Cortex of kidney (tissue), 1 donor: ENCODE measurements at places on chromosomes 16 and 17.

GRCh38 chr17:61149862-61150362 lies 249.7 kb upstream of the TBX2 start:
- DNase-seq: no peak

GRCh38 chr16:57462209-57462977 lies at the start of gene POLR2C:
Gene POLR2C (plus strand): TSS chr16:57462679. CDS start chr16:57462725, 46 bp downstream.
- no peak for DNase-seq

DNA sequence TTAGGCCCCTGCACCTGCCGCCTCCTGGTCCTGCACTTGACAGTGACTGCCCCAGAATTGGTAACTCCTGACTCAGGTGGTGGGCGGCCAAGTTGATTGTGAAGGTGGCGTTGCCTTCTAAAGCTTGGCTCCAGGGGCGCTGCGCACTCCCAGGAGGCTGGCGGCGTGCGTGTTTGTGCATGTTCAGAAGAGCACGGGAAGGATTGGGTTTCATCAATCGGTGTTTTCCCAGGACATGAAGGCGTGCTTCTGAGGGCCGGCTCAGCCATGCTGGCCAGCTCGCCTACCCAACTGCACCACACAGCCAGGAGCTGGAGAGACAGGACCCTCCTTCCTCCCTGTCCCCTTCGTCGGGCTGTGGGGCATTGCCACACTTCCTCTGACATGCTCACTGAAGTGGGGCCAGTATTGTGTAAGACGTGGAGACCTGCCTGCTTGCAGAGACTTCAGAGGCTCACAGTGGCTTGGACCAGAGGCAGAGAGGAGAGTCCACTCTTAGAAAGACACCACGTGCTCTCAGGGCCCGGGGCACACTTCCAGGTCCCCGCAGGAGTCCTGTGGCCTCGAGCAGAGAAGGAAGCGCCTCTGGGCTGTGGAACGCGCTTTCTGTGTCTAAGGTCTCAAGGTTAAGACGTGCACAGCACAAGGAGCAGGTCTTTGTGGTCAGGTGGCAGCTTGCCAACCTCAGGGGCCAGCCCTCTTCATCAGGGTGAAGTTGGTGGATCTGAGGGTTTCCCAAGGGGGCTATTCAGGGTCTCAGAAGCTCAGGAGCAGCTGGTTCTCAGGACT lies 2.8 kb downstream of the RAB40C start:
- no peak for DNase-seq

DNA sequence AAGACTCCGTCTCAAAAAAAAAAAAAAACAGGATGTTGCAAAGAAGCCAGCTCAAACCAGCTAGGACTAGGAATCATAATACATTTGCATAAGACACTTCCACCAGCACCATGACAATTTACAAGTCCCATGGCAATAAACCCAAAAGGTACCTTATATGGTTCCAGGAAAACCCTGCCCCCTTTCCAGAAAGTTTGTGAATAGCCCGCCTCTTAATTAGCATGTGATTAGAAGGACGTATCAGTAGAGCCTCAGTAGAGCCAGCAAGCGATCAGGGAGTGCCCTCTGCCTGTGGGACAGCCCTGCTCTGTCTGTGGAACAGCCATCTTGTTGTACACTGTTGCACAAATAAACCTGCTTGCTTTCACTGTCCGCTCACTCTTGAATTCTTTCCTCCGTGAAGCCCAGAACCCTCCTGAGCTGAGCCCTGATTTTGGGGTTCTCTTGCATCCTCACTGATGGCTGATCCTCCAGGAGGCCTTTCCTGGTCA lies 14.0 kb downstream of the NUPR1 start:
- no peak for DNase-seq

DNA sequence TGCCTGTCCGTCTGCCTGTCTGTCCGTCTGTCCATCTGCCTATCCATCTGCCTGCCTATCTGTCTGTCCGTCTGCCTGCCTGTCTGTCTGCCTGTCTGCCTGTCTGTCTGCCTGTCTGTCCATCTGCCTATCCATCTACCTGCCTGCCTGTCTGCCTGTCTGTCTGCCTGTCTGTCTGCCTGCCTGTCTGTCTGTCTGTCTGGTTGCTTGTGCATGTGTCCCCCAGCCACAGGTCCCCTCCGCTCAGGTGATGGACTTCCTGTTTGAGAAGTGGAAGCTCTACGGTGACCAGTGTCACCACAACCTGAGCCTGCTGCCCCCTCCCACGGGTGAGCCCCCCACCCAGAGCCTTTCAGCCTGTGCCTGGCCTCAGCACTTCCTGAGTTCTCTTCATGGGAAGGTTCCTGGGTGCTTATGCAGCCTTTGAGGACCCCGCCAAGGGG lies 5.6 kb downstream of the GCGR start:
- DNase-seq: no peak

- DNase-seq: no peak
Measured at GRCh38 chr16:17939723-17940122, 396.8 kb downstream of the NPIPA8 start.

GRCh38 chr17:49436174-49436573 lies 21.5 kb upstream of the PHB1 start:
- DNase-seq: no peak

- no peak for DNase-seq
Measured at GRCh38 chr16:23496821-23497542, 13.3 kb downstream of the GGA2 start.

DNA sequence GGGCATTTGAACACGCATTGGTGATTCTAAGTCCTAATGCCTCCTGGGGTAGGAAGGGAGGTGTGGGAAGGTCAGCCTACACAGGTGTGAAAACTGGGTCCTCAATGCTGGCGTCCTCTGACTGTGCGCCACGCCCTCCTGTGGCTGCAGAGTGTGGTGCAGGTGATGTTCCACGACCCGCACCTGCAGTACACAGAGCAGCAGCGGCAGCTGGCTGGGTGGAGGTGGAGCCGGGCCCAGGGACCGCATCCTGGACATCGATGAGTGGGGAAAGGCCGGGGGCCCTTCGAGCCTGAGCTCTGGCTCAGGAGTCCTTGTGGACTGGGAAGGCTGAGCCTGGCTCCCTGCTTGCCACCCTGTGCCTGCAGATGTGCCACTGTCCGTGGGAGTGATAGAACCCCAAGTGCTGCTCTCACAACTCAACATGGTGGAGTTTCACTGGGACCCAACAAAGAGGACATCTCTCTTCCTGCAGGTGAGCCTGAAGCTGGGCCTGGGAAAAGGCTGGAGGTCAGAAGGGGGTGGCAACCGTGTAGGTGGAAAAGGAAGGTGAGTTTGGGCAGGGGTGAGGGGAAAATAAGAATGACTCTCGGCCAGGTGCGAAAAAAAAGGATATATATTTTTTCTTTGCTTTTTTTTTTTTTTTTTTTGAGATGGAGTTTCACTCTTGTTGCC lies 14.0 kb upstream of the STAC2 start:
- no peak for DNase-seq

DNA sequence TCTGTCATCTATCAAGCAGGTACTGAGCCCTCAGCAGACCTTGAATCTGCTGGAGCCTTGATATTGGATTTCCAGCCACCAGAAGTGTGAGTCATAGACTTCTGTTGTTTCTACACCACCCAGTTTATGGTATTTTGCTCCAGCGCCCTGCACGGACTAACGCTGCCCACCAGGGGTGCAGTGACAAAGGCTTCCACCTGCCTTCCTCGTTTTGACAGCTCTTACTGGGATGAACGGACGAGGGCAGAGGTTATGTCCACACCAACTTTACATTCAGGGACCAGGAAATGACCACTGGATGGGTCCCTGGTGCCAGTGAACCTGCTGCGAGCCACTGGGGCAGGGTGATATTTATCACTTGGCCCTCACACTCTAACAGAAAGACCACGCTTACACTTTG lies 66.6 kb upstream of the CBX4 start:
- no peak for DNase-seq

DNA sequence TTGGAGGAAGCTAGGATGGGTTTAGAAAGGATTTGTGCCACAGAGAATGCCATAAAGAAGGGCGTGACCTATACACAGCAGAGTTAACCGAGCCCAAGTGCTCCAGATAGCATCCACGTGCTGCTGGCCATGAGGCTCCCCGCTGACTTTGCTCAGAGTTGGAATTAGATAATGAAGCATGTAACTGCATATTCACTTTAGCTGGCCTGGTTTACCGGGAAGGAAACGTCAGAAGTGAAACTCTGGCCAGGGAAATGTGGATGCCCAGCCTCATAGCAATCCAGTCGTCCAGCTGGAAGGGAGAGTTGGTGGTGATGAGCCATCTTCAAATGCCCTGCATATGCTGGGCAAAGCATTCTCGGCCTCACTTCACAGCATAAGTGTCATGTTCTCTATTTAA lies 6.1 kb downstream of the KRT35 start:
- DNase-seq: no peak

GRCh38 chr17:49783071-49783715 lies 5.3 kb upstream of the KAT7 start:
- no peak for DNase-seq

DNA sequence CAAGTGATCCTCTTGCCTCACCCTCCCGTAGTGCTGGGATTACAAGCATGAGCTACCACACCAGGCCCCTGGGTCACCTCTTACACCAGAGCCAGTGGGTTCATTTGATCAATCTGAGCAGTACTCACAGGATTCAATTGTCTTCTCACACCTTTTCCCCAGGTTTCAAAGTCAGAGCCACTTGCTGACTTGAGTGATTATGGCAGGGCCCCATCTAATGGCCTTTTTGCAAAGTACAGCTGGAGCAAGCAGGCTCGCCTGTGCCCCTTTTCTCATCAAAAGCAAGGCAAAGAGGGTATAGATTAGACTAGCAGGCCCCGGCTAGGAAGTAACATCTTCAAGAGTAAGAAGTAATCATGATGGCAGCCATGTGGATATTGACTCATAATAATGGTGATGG lies 114.8 kb upstream of the NOL11 start:
- no peak for DNase-seq

- DNase-seq: no peak
Measured at GRCh38 chr16:79717333-79718137, 117.0 kb upstream of the MAF start.

- no peak for DNase-seq
Measured at GRCh38 chr17:17137731-17138585, 68.2 kb downstream of the PLD6 start.

- no peak for DNase-seq
Measured at GRCh38 chr17:3964203-3965117, at the start of gene ATP2A3. Gene ATP2A3 (minus strand): TSS chr17:3964437. CDS start chr17:3964291, 146 bp downstream.

GRCh38 chr16:84820305-84820684 lies 510 bp downstream of the CRISPLD2 start:
- no peak for DNase-seq

GRCh38 chr17:57523926-57524632 lies 221.0 kb downstream of the CCDC182 start:
- no peak for DNase-seq

GRCh38 chr16:11183035-11183812 lies 72.8 kb downstream of the SOCS1 start:
- no peak for DNase-seq

DNA sequence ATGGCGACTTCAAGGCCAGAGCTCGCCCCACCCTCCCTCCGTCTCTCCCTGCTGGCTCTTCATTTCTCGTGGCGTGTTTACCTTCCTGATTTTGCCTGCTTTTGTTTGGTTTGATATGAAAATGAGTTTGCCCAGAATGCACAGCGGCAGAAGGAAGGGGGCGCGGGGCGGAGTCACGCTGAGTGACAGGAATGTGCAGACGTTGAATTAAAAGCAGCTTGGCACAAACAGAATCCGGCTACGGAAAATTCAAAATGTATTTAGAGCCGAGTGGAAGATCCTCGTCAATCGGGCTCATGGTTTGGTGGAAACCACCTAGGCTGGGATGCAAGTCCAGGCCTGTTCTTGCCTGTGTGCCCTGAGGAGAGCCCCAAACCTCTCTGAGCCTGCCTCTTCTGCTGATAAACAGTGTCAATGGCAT lies 102.7 kb downstream of the SDK2 start:
- no peak for DNase-seq

GRCh38 chr16:86584726-86585721 lies 6.7 kb downstream of the FOXL1 start:
- no peak for DNase-seq

DNA sequence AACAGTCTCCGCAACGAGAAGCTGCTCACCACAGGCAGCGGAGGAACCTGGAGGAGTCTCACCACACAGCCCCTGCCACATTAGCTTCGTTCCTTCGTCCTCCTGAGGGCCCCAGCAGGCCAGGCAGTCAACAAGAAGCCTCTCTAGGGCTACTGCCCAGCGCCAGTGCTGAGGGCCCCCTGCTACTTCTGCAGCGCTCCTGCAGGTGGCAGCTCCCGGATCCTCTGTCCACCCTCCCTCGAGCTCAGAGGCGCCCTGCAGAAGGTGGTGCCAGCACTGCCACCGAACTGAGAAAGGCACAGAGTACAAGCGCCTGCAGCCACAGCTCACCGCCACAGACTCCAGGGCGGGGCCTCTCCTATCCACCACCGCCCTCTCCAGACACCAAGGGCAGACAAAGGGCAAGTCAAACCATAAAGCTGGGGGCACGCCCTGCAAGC lies 27.3 kb downstream of the KDM8 start:
- no peak for DNase-seq
